ENCODE measurements at places on chromosomes 11 and 22.

DNA sequence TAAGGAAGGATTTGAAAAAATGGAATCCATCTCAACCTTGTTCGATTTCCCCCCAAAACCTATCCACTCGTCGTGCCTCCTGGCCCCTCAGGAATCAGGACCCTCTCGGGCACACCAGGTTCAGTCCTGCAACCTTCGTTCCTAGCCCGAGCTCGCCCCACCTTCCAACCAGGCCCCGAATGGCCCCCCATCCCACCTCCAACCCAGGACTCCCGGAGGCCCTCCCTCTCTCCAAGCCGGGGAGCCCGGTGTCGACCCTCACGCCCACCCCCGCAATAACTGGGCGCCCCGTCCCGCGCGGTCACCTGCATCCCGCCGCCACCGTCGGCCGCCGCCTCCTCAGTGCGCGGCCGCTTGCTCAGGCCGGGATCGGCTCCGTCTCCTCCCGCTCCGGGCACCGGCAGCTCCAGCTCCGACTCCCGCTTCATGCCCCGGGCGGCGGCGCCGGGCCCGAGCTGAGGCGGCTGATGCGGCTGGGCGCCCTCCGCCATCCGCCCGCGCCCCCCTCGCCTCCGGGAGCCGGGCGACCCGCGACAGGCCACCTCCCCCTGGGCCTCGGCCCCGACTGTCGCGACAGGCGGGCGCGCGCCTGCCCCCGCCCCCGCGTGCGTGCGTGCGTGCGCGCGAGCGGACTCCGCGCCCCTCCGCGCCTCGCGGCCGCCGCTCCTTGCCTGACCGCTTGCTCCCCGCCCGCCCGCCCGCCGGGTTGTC, 534 bp downstream of the RBFOX2 start:
- DNase-seq = no peak

DNA sequence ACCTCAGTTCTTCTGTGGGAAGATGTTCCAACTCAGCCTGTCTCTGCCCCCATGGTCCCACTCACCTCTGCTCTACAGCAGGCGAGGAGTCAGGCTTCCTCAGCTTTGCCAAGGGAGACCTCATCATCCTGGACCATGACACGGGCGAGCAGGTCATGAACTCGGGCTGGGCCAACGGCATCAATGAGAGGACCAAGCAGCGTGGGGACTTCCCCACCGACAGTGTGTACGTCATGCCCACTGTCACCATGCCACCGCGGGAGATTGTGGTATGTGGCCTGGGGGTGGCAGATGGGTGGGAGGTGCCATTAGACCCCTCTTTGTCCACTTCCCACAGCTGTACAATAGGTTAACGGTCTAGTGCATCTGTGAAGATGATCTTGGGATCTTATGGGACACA, 73.3 kb downstream of the MYO7A start:
- no peak for DNase-seq

DNA sequence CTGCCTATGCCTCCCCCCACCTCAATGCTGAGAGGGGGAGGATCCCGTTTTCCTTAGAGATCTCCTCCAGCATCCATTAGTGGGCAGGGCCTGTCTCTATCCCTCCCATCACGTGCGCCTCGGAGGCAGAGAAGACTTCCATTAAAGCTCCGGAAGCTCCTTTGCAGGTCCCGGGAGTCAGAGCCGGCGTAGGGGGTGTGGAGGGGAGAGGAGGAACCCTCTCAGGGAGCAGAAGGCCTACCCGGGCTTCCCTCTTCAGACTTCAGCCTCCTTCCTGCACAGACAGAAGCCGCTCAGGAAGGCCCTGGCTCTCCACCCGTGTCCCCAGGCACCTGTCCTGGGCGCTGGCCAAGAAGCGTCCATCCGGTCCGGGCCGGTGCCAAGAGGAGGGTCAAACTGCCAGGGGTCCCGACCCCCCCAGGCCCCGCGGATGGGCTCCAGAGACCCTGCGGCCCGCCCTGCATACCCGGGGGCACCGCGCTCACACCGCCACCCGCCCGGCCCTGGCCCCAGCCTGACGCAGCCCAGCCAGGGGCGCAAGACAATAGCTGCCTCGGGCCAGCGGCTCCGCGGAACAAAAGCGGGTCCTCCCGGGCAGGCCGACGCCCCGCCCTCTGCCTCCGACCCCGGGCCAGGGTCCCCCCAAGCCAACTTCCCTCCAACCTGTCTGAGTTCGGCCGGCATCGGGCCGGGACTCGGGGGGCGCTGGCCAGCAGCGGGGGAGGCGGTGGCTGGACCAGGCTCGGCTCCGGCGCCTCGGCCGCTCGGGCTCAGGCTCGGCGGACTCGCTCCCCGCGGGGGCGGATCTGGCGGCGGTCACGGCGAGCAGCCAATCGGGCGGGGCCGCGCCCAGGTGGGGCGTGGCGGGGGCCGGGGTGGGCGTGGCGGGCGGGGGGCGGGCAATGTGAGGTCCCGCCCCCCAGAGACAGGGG, 29.9 kb downstream of the ARVCF start:
- no peak for DNase-seq

DNA sequence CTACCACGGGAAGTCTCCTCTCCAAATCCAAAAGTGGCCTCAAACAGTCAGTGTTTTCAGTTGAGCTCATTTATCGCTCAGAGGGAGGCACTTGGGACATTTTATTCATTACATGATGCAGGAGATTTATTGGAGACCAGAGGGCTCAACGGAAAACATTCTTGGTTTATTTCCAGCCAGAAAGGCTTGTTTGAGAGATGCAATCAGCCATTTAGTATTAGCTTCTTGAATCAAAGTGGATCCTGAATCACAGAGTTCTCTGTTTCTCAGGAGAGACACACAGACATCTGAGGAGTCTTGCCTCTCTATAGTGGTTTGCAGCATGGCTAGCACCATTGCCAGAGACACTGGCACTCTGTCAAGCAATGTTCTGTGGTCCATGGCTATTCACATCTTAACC, 31.5 kb downstream of the CD44 start:
- DNase-seq = no peak

DNA sequence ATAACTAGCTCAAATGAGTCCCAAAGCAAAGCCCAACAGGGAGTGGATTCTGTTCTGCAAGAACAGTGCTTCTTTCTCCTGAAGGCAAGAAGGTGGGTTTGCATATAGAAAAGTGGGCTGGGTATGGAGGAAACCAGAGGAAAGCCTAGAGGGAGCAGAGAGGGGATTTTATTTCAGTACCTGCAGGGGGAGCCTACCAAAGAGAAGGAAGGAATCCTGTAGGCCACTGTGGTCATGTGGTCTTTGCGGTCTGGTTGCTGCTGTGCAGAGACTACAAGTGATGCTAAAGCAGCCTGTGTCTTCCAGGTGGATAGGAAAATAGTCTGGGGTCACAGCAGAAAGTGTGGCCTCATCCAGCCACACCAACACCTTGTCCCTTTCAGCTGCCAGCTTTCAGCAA, 33.2 kb upstream of the ZBTB16 start:
- DNase-seq = no peak

GRCh38 chr11:2570841-2571597, 126.2 kb downstream of the KCNQ1 start:
- no peak for DNase-seq

DNA sequence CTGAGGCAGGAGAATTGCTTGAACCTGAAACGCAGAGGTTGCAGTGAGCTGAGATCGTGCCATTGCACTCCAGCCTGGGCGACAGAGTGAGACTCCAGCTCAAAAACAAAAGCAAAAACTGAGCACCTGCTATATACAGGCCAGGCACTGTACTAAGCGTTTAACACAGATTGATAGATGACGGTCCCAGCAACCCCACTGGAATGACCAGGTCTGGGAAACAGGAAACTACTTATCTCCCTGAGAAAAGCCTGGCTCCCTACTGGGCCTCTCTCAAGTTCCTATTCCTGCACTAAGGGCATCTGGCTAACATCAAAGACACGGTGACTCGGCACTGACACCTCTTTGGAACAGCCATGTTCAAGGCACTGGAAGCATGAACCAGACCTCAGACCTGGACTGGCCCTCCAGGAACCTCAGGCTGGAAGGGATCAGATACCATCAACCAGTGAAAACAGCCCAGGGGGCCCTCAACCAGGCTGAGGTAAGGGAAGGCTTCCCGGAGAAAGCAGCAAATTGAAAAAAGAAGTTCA, 16.6 kb downstream of the ARAP1 start:
- DNase-seq = no peak

DNA sequence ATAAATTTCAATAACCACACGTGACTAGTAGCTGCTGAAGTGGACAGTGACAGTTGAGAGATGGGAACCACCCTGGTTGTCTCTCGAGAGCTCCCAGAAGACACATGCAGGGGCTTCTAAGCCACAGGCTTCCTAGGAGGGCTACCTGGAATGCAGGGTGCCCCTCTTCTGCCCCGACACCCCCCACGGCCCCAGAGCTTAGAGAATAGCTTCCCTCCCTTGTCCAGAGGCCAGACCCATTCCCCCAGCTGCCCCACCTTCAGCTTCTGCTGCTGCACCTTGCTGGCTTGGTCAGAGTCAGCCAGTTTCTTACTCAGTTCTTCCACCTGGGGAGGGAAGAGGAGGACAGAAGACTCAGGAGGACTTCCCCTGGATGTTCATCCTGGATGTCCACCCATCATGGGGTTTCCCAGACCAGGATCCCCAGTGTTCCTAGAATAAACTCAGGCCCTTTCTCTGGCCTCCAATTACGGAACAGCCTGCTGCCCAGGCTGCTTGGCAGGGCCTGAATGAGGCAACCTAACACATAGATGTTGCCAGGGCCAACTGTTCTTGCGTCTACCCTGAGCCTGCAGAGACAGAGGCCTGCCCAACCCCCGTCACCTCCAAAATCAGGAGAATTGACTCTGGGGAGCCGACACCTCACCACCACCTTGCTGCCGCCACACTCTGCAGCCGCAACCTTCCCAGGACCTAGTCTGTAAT, 12.0 kb downstream of the IL18BP start:
- no peak for DNase-seq

DNA sequence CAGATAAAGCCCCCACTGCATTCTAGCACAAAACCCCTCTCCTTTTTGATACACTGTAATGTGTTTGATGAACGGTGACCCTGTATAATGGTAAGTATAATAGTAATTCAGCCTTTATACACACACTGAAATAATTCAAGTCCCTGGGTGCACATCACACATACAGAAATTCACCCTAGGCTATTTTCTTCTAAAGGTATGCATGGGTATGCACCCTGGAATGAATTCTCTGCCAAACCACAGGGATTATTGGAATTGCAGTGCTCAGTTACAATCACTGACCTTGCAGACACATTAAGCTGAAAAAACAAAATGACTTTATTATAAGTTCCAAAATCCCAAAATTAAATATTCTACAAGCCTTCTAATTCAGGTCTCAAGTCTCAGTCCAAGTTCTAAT, 245.9 kb upstream of the FAT3 start:
- DNase-seq = no peak

DNA sequence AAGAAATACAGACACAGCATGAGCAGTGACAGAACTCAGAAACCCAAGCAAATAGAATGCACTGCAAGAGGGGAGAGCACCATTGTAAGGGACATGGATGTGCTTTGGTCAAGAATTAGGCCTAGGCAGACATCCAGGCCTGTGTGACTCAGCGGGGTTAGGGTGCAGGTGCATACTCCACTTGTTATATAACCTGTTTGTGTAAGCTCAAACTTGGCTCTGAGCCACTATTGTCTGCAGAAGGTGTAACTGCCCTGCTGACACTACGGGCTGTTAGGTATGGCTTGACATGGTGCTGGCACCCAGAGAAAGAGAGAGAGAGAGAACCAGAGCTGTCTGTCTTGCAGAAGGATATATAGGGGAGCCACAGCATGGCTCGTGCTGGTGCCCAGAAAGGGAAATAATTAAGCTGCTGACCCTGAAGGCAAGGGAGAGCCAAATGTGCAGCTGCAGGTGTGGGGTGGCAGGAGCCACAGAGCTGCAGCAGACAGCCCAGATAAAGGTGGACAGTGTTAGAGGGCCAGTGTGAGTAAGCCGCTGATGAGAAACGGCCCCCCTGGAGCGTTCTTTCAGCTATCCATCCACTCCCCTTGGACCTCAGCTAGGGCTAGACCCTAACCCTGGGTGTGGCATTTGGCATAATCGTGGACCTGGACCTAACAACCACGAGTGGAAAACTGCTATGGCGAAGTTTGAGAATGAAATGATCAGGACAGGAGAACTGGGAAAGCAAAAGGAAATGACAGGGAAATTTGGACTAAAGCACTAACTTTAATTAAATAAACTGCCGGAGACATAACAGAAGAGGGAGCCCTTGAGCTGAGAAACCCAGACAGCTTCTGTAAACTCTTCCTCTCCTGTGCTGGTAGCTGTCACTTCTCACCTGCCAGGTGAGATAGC, 253.0 kb upstream of the CCDC179 start:
- peak; percentile 60 for DNase-seq

GRCh38 chr11:61473370-61474012, 35.1 kb upstream of the LRRC10B start:
- no peak for DNase-seq

DNA sequence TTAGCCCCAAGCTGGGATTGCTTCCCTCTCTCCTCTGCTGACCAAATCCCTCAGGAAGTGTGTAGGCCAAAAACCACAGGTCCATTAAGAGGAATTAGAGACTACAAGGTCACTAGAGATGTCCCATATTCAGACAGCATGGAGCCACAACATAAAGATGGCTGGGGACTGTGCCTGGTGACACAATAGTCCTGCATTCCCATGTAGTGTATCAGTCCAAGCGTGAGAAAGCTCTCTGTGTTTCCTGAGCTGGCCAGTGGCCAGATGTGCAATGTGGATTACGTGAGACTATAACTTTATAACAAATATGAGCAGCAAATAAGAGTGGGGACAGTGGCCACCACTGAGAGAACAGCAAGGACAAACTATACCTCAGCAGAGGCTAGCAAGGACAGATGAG, 7.6 kb upstream of the MS4A10 start:
- no peak for DNase-seq

GRCh38 chr11:44361813-44362212, 51.9 kb upstream of the ALX4 start:
- DNase-seq = no peak

DNA sequence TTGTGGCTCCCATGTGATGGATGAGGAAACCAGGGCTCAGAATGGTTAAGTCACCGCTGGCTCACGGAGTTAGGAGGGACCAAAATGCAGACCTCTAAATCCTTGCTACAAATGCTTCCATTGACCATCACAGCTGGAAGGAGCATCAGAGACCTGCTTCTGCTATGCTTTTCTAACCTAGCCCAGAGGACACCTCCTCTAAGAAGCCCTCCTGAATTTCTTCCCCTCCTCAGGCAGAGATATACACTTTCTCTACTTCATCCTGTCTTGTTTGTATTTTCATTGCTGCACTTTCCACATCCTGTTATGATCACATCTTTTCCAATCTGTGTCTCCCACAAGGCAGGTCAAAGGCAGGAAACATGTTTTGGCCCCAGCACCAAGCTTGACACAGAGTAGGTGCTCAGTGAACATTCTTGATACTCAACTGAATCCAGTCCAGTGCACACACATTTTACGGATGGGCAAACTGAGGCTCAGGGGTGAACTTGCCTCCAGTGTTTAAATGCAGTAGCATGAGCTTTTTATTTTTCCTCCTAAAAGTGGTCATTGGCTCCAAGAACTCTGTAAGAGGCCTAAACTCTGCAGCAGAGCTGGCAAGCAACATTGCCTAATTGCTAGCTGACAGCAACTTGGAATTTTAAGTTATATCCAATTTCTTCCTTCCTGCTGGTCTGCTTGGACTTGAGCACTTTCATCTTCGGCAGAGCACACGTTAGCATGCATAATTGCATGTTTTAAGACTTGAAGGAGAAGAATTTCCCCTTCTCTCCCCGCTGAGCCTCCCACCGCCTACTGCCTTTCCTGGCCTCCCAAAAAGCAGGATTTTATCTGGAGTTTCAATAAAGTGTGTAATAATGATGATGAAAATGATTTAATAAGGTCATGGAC, 12.7 kb downstream of the SCUBE1 start:
- DNase-seq = no peak

GRCh38 chr11:126754591-126755426, 245.8 kb downstream of the KIRREL3 start:
- no peak for DNase-seq

GRCh38 chr11:93648158-93648557, 13.3 kb upstream of the CEP295 start:
- DNase-seq = no peak

Data from NCI-H1417 treated with DMSO at 0.1 percent for 48 hours (cell line).